A172 (cell line): ENCODE measurements at places on chromosomes 1 and 21. TPM values are rescaled to one million over a fixed set of nuclear protein-coding genes. Genes with fewer than 3 reads are reported as not detected.

- no peak for DNase-seq
Measured at GRCh38 chr1:17914131-17914530, 159.0 kb downstream of the ACTL8 start.

GRCh38 chr1:228846952-228847351, 111.7 kb downstream of the RHOU start:
- DNase-seq = no peak

GRCh38 chr1:84972377-84972987, 24.4 kb downstream of the MCOLN2 start:
- peak; percentile 4 for DNase-seq

The ITLN2 gene
- not detected in 2 replicates for total RNA-seq

GRCh38 chr1:181551249-181551648, 67.9 kb downstream of the CACNA1E start:
- DNase-seq = no peak

GRCh38 chr1:93722081-93723031, 40.7 kb upstream of the BCAR3 start:
- no peak for DNase-seq

DNA sequence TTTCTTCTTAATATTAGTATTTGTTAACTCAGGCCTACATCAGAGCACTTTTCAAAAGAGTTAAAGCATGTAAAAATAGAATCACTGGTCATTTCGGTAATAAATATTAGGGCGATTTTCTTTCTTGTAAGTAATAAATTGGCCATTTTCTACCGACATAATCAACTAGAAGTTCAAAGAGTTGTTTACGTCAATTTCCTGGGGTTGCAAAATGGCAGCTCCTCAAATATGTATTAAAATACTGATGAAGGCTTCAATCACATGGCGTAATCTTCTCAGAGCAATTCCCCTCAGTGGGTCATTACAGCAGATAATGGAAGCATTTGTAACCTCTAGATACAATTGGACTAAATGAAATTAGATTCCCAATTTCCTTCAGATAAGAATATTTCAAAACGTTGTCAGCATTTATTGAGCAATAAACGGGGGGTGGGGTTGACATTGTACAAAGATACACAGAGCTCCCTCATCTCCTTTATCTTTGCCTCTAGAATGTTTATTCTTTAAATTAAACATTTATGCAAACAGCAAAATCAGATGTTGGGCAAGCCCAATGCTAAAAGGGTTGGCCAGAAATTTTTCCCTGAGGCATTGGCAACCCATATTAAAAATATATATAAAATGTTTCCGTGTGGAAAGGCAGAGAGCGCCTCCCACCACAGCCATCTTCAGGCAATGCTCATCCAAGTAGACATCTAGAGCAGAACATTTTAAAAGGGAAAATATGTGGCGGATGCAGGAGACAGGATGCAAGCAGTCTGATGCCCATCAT, 240.6 kb downstream of the NCAM2 start:
- no peak for DNase-seq

GRCh38 chr1:201173736-201174135, 16.9 kb upstream of the IGFN1 start:
- DNase-seq = no peak

- peak; percentile 30 for DNase-seq
Measured at GRCh38 chr1:178354816-178355215, 141.9 kb downstream of the CLEC20A start.
